Spleen (tissue), 13 donors: ENCODE measurements at places on chromosomes 4 and X. TPM values are rescaled to one million over a fixed set of nuclear protein-coding genes. Genes with fewer than 3 reads are reported as not detected.
A peak's percentile ranks its signal among the peaks of the same experiment; 100 is the strongest.

DNA sequence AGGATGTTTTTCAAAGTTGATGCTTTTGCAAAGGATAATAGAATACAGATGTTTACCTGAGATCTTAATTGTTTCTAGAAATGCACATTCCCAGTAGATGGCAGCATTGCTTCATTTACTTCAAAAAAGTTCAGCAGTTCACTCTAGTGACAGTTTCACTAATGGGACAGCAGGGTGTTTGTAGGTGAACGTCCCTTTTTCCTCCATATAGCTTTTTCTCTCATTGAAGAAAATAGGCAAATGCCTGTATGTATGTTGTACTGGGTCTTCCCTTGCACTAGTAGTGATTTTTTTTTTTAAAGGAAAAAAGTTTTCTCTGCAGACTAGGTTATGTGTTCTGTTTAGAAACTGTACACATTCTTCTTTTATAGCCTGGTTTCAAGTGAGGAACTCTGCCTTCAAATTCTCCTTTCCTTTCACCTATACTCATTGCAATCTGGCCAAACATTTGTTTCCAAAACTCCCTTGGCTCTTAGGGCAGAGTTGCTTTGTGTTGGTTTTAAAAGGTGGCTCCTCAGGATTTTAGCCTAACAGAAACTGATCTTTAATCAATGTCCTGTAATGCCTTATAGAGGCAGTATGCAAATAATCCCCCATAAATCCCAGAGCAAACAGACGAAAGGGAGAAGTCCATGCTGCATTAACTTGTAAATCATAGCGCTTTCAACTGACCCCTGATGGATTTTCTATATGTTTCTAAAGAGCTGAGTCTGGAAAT, 86.3 kb downstream of the EGF start:
- H3K27ac ChIP-seq = no peak overlapping the region
- H3K4me1 ChIP-seq = no peaks in the 10 kb centered on the region
- no peak overlapping the region for H3K4me3 ChIP-seq
- no peaks in the 10 kb centered on the region for H3K36me3 ChIP-seq

DNA sequence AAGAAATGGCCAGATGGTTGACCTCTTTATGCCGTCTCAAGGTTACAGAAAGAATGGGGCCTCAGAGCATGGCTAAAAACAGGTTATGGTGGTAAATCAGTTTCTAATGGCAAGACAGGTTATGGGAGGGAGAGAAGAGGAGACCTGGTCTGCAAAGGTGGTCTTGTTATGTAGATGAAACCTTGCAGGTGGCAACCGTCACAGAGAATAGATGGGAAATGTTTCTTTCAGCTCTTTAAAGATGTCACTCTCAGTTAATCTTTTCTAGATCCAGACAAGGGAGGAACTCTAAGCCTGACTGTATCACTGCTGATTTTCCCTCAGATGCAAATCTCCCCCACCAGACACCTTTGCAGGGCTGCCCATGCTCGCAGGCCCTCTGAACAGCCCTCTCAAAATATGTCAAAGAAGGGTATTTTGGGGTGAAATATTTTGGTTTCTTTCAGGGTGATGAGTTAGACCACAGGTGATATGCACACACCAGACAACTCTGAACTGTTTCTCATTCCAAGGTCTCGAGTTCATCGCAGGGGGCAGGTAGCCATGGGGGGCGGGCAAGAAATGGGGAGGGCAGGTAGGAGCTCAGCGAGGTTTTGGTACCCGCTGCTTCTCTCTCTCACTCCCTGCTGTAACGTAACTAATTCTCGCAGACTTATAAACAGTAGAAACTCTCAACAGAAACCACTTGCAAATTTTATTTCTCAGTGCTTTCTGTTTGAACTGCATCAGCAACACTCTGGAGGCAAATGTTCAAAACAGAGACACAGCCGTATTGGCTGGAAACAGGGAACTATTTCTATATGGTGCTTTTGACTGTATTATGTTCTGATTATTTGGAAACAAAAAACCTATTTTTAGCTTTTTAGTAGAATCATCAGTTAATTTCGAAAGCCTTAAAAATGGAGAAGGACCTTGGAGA, 32.4 kb downstream of the CASP3 start:
- H3K27ac ChIP-seq = no peak overlapping the region
- H3K27me3 ChIP-seq = no peaks in the 10 kb centered on the region
- H3K4me1 ChIP-seq = no peaks in the 10 kb centered on the region
- no peak for DNase-seq
- H3K4me3 ChIP-seq = no peak overlapping the region

GRCh38 chr4:78749258-78749971, 26.7 kb upstream of the BMP2K start:
- no peaks in the 10 kb centered on the region for H3K36me3 ChIP-seq
- H3K4me1 ChIP-seq = peaks cover 63% of the 10 kb centered on the region
- no peak for DNase-seq
- peak overlapping the region; percentile 78 for H3K27ac ChIP-seq

- DNase-seq = no peak
- no peaks in the 10 kb centered on the region for H3K27me3 ChIP-seq
- H3K4me1 ChIP-seq = no peaks in the 10 kb centered on the region
- H3K36me3 ChIP-seq = no peaks in the 10 kb centered on the region
- no peak overlapping the region for H3K4me3 ChIP-seq
- no peak overlapping the region for H3K27ac ChIP-seq
Observed at GRCh38 chrX:54407266-54407665, 32.9 kb upstream of the TSR2 start.

DNA sequence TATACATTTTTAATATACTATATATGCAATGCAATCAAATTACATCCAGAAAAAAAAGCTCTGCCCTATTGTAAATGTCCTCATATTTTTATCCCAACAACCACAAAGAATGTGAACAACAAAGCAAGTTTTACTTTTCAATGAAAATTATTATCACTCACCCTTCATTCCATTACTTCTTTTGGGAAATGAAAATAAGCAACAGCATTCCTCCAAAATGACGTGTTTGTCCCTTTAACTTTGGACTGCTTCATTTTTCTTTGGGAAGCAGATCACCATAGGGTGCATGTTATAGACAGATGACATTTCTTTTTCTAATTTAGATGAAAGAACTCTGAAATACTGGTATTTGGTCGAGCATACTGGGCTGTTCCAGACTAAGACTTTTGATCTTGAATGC, 667.1 kb upstream of the BOD1L1 start:
- H3K27me3 ChIP-seq = no peaks in the 10 kb centered on the region
- DNase-seq = no peak

DNA sequence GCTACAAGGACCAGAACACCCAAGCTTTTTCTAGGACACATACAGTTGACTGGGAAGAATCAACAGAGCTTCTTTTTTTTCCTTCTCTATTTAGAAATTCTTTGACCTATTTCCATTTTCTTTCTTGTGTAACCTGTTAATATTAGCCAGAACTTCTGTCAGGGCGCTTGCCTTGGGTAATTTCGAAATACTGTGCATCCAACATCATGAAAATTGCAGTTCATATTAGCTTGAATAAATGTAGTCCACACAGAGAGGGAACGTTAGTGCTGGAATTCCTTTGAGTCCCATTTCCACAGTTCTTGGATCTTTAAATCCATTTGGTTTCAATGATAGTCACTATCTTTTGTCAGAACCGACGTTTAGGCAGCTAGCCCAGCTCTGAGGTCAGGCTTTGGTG, 141.8 kb downstream of the MXRA5 start:
- H3K4me1 ChIP-seq = no peaks in the 10 kb centered on the region
- no peaks in the 10 kb centered on the region for H3K36me3 ChIP-seq
- no peak overlapping the region for H3K27ac ChIP-seq
- H3K4me3 ChIP-seq = no peak overlapping the region
- no peaks in the 10 kb centered on the region for H3K27me3 ChIP-seq

DNA sequence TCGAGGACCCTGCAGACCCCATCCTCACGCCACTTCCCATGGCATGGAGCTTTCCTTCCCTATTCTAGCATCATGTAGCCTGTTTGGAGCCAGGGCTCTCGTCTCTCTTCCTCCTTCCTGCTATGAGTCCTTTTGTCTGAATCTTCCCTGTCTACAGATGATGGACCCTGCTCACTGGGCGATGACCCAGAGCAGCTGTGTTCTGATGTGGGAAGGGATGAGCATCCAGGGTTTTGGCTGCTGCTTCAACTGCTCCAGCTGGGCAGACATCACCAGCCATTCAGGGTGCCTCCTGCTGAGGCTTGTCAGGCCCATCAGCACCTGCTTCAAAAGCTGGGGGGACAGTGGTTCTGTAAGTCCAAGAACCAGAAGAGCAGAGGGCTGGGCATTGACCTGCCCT, 3.2 kb upstream of the CCKAR start:
- H3K4me1 ChIP-seq = no peaks in the 10 kb centered on the region
- H3K36me3 ChIP-seq = no peaks in the 10 kb centered on the region
- H3K4me3 ChIP-seq = no peak overlapping the region

Gene SORBS2
- total RNA-seq = 127 TPM

DNA sequence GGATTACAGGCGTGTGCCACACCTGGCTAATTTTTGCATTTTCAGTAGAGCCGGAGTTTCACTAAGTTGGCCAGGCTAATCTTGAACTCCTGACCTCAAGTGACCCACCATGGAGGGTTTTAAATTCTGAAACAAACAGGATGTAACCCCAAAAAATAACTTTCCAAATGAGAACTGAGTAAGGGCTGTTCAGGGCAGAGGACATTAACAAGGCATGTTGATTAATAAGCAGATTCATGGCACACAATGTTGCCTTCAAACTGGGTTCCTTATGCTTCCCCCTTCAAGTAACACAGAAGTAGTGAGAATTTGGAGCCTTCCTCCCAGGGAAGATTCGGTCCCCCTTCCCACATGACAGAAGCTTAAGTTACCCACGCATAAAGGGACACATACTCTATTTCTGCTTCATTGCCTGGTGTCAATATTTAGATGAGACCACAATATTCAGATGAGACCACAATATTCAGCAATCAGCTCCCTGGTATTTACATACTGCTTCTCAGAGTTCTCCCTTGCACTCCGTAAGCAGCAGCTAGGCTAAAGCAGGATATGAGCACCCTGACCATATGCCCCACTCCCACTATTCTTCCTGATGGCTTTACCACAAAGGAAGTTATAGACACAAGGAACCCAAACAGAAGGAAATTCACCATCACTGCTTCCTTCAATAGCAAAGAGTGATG, 21.4 kb downstream of the GRSF1 start:
- no peaks in the 10 kb centered on the region for H3K27me3 ChIP-seq
- peaks cover 56% of the 10 kb centered on the region for H3K36me3 ChIP-seq
- peak overlapping the region; percentile 6 for H3K27ac ChIP-seq
- DNase-seq = no peak

GRCh38 chr4:25814301-25815136, 48.3 kb downstream of the SEL1L3 start:
- H3K4me1 ChIP-seq = no peaks in the 10 kb centered on the region
- no peak overlapping the region for H3K4me3 ChIP-seq
- no peak for DNase-seq
- H3K27me3 ChIP-seq = no peaks in the 10 kb centered on the region
- H3K36me3 ChIP-seq = peaks cover 68% of the 10 kb centered on the region

Gene ZCCHC12
- total RNA-seq = not detected

DNA sequence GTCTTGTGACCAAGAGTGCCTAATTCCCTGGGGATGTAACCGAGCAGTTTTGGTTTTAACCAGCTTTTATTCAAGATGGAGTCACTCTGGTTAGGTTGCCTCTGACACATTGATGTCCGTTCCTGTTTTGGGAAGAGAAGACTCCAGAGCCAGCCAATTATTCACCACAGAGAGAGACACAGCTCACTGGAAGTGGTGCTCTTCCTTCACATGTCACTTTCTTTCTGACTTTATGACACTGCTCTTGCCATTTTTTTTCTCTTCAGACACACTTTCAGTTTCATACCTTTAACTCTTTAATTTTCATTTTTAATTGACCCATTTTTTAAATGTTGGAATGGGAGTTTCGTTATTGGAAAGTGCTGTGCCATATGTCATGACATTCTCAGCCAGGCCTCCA, 418.4 kb upstream of the FSTL5 start:
- no peak for DNase-seq
- no peaks in the 10 kb centered on the region for H3K27me3 ChIP-seq
- H3K4me3 ChIP-seq = no peak overlapping the region
- no peaks in the 10 kb centered on the region for H3K36me3 ChIP-seq

- no peaks in the 10 kb centered on the region for H3K4me1 ChIP-seq
- no peaks in the 10 kb centered on the region for H3K36me3 ChIP-seq
- DNase-seq = no peak
- no peaks in the 10 kb centered on the region for H3K27me3 ChIP-seq
Observed at GRCh38 chr4:15382669-15383273, 45.1 kb upstream of the C1QTNF7 start.

- H3K27me3 ChIP-seq = no peaks in the 10 kb centered on the region
- H3K4me1 ChIP-seq = peaks cover 30% of the 10 kb centered on the region
- H3K27ac ChIP-seq = peak overlapping the region; percentile 91
Observed at GRCh38 chr4:42656679-42656943, 294 bp downstream of the ATP8A1 start.

GRCh38 chrX:149517308-149517707, 12.2 kb upstream of the IDS start:
- H3K4me3 ChIP-seq = no peak overlapping the region
- H3K27ac ChIP-seq = no peak overlapping the region
- DNase-seq = no peak
- no peaks in the 10 kb centered on the region for H3K4me1 ChIP-seq
- no peaks in the 10 kb centered on the region for H3K27me3 ChIP-seq

GRCh38 chr4:6992728-6993677, 50.2 kb upstream of the TADA2B start:
- DNase-seq = no peak
- H3K36me3 ChIP-seq = peaks cover 42% of the 10 kb centered on the region
- no peak overlapping the region for H3K4me3 ChIP-seq
- H3K27me3 ChIP-seq = no peaks in the 10 kb centered on the region

Gene CXorf66
- total RNA-seq = not detected
